ENCODE measurements at places on chromosomes 5 and 9.

- DNase-seq: no peak
Measured at GRCh38 chr9:137150617-137151457, 11.9 kb downstream of the GRIN1 start.

DNA sequence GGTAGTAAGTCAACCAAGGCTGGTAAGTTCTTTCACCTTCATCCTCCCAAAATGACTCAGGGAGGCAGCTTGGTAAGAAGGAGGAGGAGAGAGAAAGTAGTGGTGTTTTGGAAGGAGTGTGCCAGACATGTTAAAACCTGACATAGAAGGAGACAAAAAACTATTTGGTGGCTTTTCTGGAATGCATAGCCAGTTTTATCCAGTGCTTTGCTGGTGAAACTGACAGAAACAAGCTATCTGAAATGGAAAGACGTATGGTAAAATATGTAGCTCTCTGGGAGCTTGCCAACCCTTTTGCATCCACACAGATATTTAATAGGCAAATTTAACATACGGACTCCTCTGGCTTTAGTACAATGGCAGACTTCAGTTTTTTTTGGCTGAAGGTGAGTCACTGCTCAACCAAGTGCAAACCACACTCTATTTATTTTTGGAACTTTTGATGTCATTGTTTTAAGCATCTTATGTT is 45.4 kb downstream of the RAB14 start:
- peak; percentile 83 for DNase-seq

DNA sequence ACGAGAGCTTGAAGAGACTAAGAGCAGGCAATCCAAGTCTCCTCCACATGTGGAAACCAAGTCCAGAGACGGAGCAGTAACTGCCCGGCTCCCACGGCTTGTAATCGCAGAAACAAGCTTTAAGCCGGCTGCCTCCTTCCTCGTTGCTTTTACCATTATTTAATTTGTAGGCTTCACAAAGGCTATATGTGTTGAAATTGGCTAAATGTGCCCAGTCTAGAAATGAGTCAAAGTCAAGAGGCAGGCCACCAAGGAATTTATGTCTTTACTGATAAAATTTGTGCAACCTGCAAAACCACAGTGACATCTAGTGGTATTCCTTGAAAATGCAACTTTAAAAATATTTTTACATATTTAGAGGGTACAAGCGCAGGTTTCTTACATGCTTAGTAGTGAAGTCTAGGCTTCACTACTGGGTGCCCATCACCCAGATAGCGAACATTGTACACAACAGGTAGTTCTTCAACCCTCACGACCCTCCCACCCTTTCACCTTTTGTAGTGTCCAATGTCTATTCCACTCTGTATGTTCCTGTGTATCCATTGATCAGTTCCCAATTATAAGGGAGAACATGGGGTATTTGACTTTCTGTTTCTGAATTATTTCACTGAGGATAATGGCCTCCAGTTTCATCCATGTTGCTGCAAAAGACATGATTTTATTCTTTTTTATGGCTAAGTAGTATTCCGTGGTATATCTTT is 33.5 kb upstream of the EBF1 start:
- peak; percentile 87 for DNase-seq

DNA sequence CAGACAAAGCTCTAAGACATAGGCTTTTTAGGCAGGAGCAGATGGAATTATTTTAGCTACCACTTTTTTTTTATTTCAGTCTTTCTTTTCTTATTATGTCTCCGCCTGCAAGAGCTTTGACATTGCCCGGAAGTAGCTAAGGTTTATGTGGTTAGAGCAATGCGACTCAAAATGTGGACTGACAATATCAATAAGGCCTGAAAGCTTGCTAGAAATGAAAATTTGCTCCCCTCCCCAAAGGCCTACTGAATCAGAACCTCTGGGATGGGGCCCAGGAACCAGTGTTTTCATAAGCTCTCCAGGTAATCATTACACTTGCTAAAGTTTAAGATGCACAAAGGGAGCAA is 81.3 kb downstream of the SUSD1 start:
- DNase-seq: no peak

GRCh38 chr9:135301271-135302263 is 178.0 kb upstream of the PPP1R26 start:
- DNase-seq: no peak

GRCh38 chr9:104118916-104119315 is 24.8 kb downstream of the SMC2 start:
- DNase-seq: no peak

Data from choroid plexus epithelial cell (primary cell).